ENCODE measurements at places on chromosomes 1 and 21. TPM values are rescaled to one million over a fixed set of nuclear protein-coding genes. Genes with fewer than 3 reads are reported as not detected.

GRCh38 chr1:22131875-22132486 lies 10.9 kb downstream of the WNT4 start:
- peak; percentile 49 for DNase-seq

- no peak for DNase-seq
These were observed 31.8 kb downstream of the USP25 start for GRCh38 chr21:15761507-15762100.

DNA sequence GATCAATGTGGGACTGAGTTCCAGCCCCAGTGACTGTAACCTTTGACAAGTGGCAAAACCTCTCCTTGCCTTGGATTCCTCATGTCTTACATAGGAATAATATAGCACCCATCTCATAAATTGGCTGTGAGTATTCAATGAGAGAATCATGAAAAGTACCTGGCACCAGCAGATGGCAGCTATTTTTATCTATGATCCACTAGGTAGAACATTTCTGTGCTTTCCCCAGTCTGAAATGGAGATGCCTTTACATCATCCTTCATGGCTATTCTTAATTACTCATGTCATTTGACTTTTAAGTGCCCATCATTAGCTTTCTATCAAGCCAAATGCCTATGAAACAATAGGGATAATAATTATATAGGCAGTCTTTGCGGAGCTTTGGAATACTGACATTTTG lies 130.1 kb downstream of the TGFB2 start:
- DNase-seq = no peak

- DNase-seq = no peak
These were observed 3.3 kb downstream of the SH3BP5L start for GRCh38 chr1:248822148-248823032.

- no peak for DNase-seq
These were observed 219.6 kb downstream of the PDE4B start for GRCh38 chr1:66012106-66012784.

DNA sequence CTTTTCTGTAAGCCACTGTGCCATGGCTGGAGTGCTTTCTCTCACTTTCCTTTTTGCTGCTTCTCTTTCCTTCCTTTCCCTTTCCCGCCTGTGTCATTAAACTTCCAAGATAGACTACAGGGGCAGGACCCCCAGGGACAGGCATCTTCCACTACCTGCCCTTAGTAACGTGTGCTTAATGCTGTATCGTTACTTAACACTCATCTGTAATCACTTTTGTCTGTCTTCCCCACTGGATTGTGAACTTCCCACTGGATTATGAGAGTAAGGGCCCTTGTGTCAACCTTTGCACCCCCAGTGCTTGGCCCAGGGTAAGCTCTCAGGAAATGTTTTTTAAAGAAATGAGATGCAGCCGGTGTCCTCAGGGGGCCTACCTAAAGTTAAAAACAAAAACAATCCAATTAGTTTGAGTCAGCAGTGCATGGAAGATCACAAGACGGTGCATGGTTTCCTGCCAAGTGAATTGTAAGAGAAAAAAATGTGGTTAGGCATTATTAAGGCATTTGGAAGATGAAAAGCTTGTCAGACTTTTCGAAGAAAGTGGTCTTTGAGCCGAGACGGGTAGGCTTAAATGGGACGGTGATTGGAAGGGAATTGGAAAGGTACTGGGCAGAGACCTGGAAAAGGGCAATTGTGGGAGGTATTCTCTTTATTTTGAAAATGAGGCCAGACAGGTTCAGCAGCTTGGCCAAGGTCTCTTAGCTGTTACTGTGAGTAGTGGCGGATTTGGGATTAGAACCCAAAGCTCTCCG lies 958 bp downstream of the LYPLAL1 start:
- peak; percentile 52 for DNase-seq

DNA sequence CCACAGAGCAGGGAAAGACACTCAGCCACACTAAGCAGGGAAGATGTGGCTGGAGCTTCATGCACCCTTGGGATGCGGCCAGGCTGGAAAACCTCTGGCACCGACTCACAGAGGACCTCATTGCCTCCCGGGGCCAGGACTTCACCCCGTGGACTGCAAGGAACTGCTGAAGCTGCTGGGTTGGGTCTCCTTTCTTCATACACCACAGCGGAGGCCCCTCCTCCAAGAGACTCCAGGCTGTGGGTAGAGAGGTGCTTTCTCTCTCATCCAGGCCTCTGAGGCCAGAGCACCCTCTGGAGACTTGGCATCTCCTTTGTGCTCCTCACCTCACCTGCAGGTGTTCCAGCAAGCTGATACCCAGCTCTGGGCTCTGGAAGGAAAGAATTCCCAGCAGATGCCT lies 76.0 kb upstream of the EDN2 start:
- DNase-seq = no peak

DNA sequence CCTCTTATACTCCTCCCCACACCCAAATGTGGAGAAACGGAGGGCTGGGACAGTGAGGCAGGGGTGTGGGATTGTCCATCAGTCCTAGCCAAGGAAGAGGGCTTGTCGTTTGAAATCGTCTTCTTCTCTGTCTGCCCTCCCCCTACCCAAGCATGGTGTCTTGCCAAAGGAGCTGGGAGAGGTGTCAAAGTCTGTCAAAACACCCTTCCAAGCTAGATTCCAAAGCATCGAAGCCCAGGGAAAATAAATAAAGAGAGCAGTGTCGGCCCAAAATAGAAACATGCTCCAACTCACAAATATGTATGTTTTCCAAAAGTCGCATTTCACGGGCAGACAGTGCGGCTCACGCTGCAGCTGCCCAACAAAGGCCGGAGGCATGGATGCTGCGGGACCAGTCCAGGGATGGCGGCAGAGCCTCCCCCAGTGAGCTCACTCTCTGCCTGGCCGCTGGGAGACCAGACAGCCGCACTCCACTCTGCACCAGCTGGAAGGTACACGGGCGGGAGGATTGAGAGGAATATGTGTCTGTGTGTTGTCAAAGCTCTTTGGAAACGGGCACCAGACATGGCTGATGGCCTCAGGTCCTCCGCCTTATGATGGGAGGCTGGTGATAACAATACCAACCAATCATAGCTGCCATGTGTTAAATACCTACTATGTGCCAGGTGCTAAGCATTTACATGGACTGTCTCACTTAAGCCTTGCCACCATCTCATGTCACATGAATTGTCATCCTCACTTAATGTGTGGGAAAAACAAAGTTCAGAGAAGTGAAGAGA lies 3.9 kb downstream of the DISP3 start:
- DNase-seq = no peak

GRCh38 chr1:168507231-168507630 lies 36.6 kb downstream of the XCL2 start:
- no peak for DNase-seq

- DNase-seq = no peak
These were observed 215.3 kb upstream of the PTGFR start for GRCh38 chr1:78275456-78275855.

DNA sequence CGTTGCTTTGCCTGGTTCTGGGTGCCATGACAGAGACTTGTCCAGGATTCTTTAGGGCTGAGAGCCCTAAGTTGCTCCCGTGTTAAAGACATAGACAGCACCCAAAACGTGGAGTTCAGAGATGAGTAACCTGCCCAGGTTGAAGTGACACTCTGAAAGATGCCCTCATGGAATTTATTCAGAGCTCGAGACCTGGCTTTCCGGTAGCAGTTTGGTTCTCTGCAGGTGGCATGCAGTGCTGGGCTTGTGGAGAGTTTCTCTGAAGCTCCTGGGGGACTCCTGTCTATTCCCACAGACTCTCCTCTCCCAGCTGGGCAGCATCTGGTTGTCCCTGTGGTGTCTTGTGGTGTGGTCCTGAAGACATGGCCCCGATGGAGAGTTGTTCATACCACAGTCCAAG lies 241.0 kb downstream of the RHOU start:
- DNase-seq = no peak

- no peak for DNase-seq
These were observed 252.5 kb upstream of the RGS18 start for GRCh38 chr1:191905781-191906180.

TFF3 gene
- 11.5 TPM for polyA plus RNA-seq

EFNA1 gene
- polyA plus RNA-seq = 13.0 TPM

KRTAP21-2 gene
- polyA plus RNA-seq = 2.5 TPM

MIB2 gene
- 38.7 TPM for polyA plus RNA-seq

PHTF1 gene
- polyA plus RNA-seq = 61.7 TPM

NCF2 gene
- 7.8 TPM for polyA plus RNA-seq

SYCP1 gene
- polyA plus RNA-seq = 10.5 TPM

HJV gene
- 7.7 TPM for polyA plus RNA-seq
